ENCODE measurements at places on chromosomes 12 and 14. TPM values are rescaled to one million over a fixed set of nuclear protein-coding genes. Genes with fewer than 3 reads are reported as not detected.

LRP1-AS gene
- not detected for total RNA-seq

RPL10L gene
- not detected for total RNA-seq

GRCh38 chr12:104411826-104412641 lies 44.7 kb upstream of the CHST11 start:
- no peak for DNase-seq

GRCh38 chr14:53528185-53528671 lies 375.1 kb upstream of the DDHD1 start:
- DNase-seq = no peak

DNA sequence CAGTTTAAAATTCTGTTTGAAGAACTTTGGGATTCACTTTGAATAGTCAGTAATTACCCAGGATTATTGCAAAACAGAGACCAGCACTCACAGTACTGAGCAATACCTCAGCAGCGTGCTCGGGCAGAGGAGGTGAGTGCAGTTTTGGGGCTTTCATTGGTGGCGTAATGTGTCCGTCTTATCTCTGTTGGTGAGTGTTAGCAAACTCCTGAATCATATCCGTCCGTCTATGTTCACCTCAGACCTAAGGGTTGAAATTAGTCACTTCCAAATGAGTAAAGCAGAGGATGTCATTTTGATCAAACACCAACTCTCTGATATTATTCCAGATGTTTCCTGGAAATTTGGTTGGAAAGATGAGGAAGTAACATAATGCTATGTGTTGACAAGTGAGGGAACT lies 82.8 kb downstream of the BORCS5 start:
- no peak for DNase-seq

DNA sequence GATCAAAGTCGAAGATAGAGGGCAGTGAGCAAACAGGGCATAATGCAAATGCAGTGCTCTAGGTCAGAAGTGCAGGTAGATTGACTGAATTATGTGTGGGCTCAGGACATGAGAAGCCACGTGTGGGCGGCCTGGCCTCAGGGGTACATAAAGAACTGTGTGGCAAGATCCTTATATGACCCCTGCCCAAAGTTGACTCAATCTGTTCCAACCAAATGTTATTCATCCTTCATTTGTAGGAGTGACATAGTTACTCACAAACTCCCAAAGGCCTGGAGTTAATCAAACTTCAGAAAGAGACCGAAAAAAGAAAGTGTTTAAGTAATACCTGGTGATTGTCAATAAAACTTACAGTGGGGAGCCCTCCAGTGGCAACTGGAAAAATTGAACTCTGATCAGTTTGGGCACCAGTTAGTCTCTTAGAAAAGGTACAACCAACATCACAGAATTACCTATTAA lies 150.4 kb upstream of the FAR2 start:
- DNase-seq = peak; percentile 9

DNA sequence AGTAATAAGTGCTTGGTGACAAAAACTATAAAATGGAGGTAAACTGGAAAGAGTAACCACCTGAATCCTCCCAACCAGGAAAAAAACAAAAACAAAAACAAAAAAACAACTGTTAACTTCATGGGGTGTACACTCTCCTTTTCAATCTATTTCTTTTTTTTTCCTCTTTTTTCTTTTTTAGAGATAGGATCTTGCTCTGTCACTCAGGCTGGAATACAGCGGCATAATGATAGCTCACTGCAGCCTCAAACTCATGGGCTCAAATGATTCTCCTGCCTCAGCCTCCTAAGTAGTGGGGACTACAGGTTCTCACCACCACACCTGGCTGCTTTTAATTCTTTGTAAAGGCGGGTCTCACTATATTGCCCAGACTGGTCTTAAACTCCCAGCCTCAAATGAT lies 76.8 kb downstream of the PHLDA1 start:
- no peak for DNase-seq

GRCh38 chr14:51546099-51546498 lies 105.6 kb upstream of the FRMD6 start:
- no peak for DNase-seq

DNA sequence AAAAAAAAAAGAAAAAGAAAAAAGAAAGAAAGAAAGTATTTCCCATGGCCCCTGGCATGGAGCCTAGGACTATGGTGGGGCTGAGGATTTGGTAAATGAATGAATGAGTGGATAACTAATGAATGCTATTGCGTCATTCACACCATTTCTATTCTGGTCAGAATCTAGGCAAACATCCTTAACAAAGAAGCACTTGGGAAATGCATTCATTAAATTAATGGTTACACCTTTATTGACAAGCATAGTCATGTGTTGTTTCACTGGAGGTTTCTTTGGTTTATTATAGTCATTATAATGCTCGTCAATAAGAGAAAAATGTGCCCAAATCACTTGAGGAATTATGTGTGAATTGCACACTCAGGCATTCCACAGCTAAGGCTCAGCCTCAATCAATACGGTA lies 13.6 kb upstream of the AQP2 start:
- DNase-seq = no peak

DNA sequence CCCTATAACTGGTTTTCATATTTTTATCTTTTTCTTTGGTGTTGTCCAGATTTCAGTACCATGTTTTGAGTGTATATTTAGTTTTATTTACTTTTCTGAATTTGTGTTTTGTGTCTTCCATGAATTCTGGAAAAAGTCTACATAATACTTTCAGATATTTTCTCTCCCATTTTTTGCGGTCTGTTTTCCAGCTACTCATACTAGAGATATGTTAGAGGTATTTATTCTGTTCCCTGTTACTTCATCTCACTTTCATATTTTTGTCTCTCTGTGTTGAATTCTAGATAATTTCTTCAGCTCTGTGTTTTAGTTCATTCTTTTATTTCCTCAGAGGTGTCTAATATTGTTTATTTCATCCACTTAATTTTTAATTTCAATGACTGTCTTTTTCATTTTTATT lies 74.2 kb downstream of the IFT81 start:
- no peak for DNase-seq

DNA sequence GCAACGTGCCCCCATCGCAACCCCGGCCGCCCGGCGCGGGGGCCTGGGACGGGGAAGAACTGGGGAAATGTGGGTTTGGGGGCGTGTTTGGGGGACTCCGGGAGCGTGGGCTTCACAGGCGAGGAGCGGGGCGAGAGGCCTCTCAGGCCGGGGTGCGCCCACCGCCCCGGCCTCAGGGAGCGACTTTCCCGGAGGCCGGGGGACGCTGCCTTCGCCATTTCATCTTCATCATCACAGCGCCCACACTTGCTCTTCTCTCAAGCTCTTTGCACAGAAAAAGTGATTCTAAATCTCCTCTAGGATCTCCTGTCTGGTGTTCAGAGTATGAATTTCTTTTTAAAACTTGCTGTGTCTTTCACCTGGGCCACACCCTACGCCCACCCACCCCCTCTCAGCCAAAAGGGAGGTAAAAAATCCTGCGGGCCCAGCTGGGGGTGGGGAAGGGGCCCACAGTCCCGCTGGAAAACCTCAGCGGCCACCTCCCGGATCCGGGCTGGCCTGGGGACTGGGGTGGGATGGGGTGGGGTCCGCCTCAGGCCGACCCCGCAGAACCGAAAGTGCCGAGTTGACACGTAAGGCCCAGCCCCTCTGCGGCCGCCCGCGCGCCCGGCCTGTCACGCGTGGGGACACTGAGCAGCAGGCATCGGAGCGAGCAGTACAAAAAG lies 7.4 kb downstream of the CDKN1B start:
- no peak for DNase-seq
